Right renal pelvis (tissue), 4 donors: ENCODE measurements at places on chromosomes 12 and 14. TPM values are rescaled to one million over a fixed set of nuclear protein-coding genes. Genes with fewer than 3 reads are reported as not detected.

LARP4 gene
- 47.5 TPM for polyA plus RNA-seq

PLEKHD1 gene
- polyA plus RNA-seq, result 4.8 TPM

ST8SIA1 gene
- 6.3 TPM for polyA plus RNA-seq

PLXNC1 gene
- 6.8 TPM for polyA plus RNA-seq

PIK3C2G gene
- 5.5 TPM for polyA plus RNA-seq

EPYC gene
- not detected for polyA plus RNA-seq

FGD4 gene
- polyA plus RNA-seq, result 14.0 TPM

- no peak for DNase-seq
These were observed 74.2 kb upstream of the RASSF8 start for GRCh38 chr12:25884024-25884919.

GRCh38 chr14:97582022-97582421, 784.8 kb downstream of the VRK1 start:
- no peak for DNase-seq

GRCh38 chr14:56358275-56358674, 221.3 kb upstream of the TMEM260 start:
- no peak for DNase-seq

- DNase-seq, result no peak
These were observed 13.8 kb upstream of the TMPRSS12 start for GRCh38 chr12:50828886-50829285.

GRCh38 chr12:93449277-93449676, 7.5 kb upstream of the UBE2N start:
- no peak for DNase-seq

DNA sequence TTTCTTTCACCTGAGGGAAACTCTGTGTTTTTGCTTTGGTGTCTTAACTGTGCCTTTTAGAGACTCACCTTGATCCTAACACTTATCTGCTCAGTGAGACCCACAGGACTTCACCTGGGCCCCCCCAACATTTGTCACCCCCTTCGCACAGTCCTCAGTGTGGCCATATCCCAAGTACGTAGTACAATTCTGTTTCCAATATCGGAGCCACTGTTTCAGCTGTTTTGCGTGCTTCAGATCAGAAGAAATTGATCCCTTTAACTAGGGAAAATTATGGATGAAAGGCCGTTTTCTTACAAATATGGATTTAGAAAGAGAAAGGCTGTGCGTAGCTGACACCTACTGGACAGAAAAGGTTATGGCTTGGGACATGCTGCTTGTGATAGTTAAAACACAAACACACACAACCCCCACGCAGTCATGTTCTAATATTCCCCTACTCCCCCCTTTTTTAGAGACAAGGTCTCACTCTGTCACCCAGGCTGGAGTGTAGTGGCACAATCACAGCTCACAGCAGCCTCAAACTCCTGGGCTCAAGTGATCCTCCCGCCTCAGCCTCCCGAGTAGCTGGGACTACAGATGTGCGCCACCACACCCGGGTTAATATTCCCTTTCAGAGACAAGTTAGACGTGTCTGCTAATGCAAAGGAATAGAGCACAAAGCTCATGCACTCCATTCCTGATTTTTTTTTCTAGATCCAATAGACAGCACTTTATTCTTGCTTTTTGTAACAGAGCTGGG, 3.6 kb upstream of the SLC7A8 start:
- DNase-seq, result no peak

GRCh38 chr12:92543840-92544239, 158.9 kb upstream of the PLEKHG7 start:
- no peak for DNase-seq

DNA sequence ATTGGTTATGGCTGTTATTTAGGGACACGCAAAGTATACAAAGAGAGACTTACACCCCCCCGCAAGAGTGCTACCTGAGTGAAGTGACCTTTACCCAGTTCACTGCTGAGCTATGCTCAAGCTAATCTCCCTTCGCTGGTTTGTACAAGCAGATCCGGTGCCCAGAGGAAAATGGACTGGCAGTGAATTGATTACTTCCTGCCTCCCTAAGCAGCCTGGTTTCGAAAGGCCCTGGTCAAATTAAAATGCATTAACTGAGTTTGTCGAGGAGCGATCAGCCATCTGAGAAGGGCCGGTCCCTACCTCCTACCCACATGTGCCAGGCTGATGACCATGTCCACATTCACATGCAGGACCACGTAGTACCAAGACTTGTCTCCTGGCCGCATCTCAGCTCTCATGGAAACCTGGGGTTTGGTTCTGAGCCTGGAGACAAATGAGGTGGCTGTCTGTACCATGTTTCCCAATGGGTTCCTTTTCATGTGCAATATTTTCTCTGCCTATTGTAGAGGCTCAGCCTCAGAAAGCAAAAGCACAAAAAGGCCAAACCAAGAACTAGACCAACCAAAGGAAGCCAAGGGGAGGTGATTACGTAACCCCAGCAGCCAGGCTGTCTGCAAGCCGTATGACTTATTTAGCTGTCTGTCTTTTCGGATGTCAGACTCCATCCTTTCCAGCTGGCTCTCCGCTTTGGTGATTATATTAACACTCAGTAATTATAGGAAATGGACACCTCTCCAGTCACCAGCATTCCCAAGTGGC, 284.7 kb upstream of the PWP1 start:
- no peak for DNase-seq

GRCh38 chr14:27916326-27916725, 850.3 kb upstream of the FOXG1 start:
- no peak for DNase-seq

DNA sequence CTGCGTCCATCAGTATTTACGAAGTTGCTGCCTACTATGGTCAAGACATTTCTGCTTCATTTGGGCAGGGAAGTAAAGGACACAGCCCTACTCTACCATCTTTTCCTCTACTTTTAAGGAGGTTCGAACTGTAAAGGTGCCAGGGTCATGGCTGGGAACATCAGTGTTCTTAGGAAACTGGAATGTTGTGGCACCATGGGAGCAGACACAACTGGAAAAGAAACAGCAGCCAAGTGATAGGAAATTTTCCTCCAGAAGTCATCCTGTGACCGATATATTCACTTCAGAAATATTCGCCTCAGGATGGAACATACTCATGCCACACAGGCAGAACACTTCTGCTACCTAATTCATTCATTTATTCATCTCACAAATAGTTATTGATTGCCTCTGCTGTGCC, 104.4 kb downstream of the ETV6 start:
- no peak for DNase-seq

DNA sequence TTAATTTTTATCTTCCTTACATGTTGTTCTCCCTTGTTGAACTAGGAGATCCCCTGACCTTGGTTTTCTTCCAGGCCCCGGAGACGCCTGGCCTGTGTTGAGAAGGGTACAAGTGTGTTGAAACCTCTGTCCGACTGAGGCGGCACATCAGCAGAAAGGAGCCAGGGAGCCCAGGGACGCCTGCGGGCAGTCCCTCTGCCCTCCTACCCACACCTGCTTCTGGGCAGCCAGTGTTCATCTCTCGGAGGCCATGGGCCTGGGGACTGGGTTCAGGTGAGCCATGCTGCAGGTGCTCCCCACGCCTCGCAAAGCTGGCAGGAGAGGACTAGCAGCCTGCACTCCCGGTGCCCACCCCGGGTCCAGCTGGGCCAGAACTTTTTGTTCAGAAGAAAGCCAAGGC, 39.9 kb upstream of the EIF5 start:
- no peak for DNase-seq

DNA sequence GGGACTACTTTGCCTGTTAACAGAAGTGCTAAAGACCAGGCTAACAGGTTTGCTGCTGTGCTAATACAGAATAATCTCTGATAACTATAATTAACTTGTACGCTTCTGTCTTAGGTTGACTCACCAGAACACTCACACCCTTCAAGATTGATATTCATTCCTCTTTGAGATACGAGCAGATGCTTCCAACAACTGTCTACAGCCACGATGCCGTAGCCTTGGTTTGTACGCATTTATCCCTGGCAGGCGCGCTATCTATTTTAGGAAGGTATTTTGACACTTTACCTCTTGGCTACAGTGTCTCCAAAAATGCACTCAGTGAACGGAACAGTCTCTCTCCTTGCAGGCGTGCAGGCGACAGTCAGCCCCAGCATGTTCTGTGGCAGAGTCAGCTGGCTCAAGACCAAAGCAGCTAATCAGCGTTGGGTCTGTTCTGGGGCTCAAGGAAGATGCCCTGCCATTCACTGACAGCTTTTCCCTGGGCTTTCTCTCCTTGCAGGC, 146.4 kb upstream of the PRICKLE1 start:
- DNase-seq, result no peak

DNA sequence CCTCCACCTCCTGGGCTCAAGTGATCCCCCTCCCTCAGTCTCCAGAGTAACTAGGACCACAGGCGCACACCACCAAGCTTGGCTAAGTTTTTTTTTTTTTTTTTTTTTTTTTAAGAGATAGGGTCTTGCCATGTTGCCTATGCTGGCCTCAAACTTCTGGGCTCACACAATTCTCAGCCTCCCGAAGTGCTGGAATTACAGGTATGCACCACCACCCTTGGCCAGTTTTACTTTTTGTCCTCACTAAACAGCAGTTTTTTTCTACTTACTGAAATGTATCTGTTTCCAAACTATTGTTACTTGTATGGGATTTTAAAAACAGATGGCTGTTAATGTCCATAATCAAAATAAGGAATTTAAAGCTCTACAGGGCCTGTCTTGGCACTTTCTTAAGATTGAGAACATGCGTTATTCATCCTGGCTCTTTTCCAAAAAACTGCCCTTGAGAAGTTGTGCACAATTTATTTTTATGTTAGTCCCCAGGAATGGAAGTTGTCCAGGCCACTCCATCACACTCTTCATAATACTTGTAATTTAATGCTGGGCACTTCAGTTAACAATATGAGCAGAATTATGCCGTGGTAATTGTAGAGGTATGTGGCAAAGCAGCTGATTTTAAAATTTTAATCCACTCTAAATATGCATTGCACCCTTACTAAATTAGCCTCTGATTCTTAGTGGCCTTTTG, 51.9 kb upstream of the REP15 start:
- DNase-seq, result peak; percentile 24

- no peak for DNase-seq
These were observed 27.1 kb upstream of the C12orf71 start for GRCh38 chr12:27109334-27110028.

DNA sequence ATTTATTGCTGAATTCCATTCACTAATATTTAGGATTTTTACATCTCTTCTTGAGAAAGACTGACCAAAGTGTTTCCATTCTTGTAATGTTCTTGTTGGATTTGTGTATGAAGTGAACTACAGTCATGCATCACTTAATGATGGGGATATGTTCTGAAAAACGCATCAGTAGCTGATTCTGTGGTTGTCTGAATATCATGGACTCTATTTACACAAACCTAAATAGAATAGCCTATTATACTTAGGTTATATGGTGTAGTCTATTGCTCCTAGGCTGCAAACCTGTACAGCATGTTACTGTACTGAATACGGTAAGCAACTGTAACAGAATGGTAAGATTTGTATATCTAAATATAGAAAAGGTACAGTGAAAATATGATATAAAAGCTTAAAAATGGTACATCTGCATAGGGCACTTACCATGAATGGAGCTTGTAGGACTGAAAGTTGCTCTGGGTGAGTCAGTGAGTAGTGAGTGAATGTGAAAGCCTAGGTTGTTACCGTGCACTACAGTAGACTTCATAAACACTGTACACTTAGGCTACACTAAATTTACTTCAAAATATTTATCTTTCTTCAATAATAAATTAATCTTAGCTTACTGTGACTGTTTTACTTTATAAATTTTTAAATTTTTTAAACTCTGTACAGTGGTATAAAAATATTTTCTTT, 27.6 kb upstream of the P2RX4 start:
- DNase-seq, result no peak

GRCh38 chr14:89767131-89767530, 187.4 kb downstream of the EFCAB11 start:
- no peak for DNase-seq
